ENCODE measurements at places on chromosomes 11 and 22.
A peak's percentile ranks its signal among the peaks of the same experiment; 100 is the strongest.

GRCh38 chr22:44711241-44711560 is 9.2 kb downstream of the PRR5 start:
- no peak for DNase-seq

GRCh38 chr11:3855808-3856491 is 486 bp downstream of the STIM1 start:
- no peak for DNase-seq

- peak; percentile 26 for DNase-seq
Observed at GRCh38 chr11:12288212-12288930, 89.0 kb upstream of the PARVA start.

GRCh38 chr11:58059007-58059350 is 28.2 kb downstream of the OR6Q1 start:
- no peak for DNase-seq

- no peak for DNase-seq
Observed at GRCh38 chr11:127806501-127806900, 780.9 kb downstream of the ETS1 start.

DNA sequence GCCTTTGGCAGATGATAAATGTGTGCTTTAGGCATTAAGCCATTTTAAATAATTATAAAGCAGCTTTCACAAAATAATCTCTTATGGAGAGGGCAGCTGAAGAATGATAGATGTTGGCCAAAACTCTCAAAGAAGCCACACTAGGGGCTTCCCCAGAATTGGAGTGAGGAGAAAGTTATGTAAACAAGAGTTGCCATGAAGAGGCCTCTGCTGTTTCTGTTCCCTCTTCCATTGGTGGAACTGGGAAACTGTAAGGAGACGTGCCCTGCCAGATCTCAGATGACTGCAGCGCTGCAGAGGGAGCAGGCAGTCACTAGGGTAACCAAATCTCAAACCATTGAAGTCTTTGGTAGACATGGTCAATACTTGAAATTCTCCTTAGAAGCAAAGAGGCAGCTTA is 19.4 kb upstream of the APLP2 start:
- no peak for DNase-seq

DNA sequence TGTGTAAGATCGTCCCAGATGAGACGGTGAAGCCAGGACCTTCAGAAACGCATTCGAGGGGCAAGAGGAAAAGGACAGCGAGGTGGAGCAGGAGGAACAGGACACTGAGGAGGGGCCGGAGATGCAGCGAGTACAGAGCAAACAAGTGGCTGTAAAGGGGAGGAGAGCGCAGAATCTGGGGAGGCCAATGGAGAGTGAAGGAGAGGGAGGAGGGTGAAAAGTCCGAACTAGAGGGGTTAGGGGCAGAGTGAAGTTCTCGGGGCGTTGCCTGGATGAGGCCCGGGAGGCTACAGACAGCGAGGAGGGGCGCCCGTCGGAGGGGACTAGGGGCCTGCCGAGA is 8.8 kb upstream of the PPIL2 start:
- no peak for DNase-seq

DNA sequence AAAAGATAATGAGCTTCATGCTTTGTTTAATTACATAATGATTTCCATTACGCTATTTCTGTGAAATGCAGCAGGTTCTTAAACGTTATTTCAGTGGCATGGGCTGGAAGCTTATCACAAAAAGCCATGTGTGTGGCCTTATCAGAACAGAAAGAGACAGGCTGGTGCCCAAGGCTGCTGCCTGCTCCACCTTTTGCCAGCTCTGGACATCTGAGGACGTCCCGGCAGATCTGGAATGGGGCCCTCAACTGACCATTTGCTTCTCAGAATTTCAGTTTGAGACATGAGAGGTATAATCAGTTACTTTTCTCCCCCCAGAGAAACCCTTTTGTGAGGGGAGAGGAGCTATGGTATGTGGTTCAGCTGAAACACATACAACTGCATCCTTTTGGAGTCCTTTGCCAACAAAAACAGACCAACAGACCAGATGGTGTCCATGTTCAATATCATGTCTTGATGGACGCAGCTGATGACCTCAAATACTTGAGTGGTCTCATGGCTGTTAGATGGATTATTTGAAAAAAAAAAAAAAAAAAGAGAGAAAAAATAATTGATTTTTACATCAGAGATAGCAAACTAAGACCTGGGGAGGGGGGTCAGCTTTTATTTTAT is 8.6 kb downstream of the CDPF1 start:
- DNase-seq = no peak

DNA sequence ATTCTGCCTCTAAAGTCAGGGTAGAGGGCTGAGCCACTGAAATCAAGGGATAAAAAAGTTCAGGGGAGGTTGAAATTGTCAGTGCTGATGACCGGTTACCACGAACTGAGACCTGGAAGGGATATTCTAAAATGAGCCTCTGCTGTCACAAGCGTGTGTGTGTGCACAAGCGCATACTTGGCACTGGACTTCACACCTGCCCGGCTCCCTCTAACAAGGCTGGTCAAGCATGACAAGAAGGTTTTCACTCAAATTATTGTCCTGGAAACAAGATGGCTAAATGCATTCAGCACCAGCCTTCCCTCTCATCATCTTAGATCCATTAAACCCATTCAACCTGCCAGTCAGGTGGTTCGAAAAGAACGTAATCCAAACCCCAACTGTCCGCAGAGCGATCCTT is 54.8 kb upstream of the CECR2 start:
- no peak for DNase-seq

GRCh38 chr22:49005557-49005956 is 822.1 kb downstream of the BRD1 start:
- DNase-seq = no peak

DNA sequence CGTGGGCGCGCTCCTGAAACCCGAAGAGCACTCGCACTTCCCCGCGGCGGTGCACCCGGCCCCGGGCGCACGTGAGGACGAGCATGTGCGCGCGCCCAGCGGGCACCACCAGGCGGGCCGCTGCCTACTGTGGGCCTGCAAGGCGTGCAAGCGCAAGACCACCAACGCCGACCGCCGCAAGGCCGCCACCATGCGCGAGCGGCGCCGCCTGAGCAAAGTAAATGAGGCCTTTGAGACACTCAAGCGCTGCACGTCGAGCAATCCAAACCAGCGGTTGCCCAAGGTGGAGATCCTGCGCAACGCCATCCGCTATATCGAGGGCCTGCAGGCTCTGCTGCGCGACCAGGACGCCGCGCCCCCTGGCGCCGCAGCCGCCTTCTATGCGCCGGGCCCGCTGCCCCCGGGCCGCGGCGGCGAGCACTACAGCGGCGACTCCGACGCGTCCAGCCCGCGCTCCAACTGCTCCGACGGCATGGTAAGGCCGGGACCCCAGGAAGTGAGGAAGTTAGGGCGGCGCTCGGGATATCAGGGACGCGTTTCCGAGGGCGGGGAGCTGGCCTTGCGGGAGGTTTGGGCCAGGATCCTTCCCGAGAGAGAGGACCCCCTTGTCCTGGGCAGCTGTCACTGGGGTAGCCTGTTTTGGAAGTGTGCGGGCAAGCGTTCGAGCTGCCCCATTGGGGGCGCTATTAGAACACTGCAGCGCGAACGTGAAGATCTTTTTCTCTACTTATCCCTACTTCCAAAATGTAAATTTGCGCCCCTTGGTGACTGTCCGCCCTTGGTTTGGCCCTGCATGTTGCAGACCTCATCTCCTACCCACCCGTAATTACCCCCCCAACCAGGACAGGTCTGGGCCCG is 796 bp downstream of the MYOD1 start:
- DNase-seq = no peak

DNA sequence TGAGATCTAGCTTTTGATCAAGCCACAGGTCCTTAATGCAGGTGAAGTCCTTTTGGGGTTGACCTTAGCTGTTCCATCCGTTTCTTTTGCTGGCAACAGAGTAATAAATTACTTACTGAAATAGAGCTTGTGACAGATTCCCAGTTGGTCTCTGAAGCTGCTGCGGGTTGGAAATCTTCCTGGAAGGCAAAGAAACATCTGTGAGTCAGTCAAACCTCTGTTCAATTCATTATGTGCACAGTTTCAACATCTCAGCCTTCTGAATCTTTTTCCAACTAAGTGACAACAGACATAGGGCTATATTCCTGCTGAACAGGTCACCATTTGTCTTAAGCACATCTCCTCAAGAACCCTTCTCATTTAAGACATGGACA is 88.9 kb upstream of the DDI1 start:
- DNase-seq = no peak

DNA sequence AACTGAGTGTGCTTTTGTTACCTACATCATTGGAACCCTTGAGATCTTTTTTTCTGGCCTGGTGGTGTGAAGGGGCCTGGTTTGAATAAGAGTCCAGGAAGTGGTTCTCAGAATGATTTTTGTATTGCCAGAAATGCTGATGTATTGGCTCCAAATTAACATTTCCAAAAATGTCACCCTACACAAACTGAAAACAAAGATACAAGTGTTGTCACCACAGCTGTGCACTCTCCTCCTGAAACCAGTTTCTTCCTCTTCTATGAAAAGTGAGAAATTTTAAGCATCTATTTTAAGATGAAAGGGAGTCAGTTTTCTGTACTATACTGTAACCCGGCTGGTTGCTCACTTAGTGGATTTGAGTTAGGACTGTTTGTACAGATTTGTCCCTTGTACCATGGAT is 218.8 kb downstream of the PGR start:
- no peak for DNase-seq

DNA sequence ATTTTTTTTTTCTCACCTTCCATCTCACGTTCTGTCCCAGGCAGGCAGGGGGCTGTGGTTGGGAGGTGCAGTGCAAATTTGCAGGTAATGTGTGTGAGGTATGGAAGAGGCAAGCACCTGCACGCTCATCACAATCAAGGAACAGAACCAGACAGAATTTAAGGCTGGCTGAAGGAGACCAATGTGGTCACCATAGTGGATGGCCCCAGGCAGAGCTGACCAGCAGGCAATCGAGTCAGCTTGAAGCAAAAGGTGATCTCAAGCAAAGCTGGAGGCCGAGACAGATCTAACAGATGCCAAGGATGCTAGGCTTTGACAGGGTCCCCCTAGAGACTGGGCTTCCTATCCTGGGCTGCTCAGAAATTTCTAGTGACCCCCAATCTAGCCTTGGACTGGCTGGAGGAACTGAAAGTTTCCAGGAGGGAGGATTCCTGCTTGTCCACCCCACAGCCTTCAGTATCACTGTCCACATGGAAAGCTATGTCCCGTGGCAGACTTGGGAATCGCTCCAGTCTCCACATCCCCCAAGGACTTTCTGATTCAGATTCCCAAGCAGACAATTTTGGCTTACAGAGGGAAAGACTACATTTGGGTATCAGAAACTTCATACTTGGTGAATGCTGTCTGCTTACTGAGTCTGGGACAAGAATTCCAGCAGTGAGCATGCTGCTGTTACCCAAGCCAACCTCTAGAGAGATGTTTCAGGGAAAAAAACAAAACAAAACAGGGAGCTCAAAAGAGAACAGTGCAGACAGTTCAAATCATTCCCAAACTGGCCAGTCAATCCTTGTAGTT is 9.0 kb upstream of the MICAL3 start:
- no peak for DNase-seq

DNA sequence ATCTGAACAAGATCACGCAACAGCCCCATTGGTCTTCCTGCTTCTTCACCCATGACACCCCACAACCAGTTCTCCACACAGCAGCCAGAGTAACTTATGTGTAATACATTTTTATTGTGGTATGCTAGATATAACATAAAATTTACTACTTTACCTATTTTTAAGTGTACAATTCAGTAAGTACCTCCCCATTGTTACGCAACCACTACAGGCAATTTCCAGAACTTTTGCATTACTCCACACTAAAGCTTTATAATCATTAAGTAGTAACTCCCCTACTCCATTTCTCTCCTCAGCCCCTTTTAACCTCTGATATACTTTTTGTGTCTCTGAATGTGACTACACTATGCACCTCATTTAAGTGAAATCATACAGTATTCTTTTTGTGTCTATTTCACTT is 575.4 kb upstream of the CADM1 start:
- DNase-seq = no peak

GRCh38 chr11:121448431-121448941 is 3.6 kb upstream of the SORL1 start:
- no peak for DNase-seq

- no peak for DNase-seq
Observed at GRCh38 chr22:18058371-18059093, 19.3 kb upstream of the PEX26 start.

DNA sequence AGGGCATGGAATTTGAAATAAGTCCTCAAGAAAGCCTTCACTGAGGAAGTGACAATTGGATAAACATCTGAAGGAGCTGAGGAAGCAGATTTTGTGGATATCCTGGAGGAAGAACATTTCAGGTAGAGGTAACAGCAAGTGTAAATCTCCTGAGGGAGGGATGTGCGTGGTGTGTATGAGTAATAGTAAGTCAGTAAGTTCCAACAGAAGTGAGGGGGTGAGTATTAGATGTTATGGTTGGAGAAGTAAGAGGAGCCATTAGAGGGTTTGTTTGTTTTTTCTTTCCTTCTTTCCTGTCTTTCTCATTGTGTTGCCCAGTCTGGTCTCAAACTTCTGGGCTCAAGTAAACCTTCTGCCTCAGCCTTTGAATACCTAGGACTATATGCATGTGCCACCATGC is 29.0 kb downstream of the ANKRD42 start:
- DNase-seq = no peak

GRCh38 chr11:12381875-12382274 is 4.5 kb downstream of the PARVA start:
- no peak for DNase-seq

GRCh38 chr11:125903711-125904659 is at the start of gene DDX25:
DDX25 (plus strand) TSS chr11:125904508; CDS start chr11:125904518, 10 bp downstream.
- peak; percentile 8 for DNase-seq

DNA sequence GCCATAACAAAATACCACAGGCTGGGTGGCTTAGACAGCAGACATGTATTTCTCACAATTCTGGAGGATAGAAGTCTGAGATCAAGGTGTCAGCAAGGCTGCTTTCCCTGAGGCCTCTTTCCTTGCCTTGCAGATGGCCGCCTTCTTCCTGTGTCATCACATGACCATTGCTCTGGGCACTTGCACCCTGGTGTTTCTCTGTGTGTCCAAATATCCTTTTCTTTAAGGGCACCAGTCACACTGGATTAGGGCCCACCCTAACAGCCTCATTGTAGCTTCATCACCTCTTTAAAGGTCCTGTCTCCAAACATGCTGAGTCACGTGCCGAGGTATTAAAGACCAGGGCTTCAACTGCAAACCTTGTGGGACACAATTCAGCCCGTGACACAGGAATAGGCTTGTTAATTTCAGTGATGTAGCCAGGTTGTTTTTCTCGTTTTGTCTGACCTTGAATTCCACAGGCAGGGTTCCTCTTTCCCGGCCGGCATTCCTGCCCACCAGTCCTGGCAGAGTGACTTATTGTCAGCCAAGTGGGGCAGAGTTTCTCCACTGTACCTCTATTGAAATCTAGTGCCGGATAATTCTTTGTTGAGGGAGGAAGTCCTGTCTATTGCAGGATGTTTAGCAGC is 100.1 kb downstream of the KCNQ1OT1 start:
- no peak for DNase-seq

- no peak for DNase-seq
Observed at GRCh38 chr11:47204637-47204989, 10.2 kb upstream of the DDB2 start.

- no peak for DNase-seq
Observed at GRCh38 chr11:69686856-69687255, 11.7 kb upstream of the LTO1 start.

- DNase-seq = no peak
Observed at GRCh38 chr11:64801561-64802369, 1.2 kb downstream of the MAP4K2 start.

GRCh38 chr11:94199136-94200130 is 70.8 kb downstream of the PANX1 start:
- no peak for DNase-seq
